ENCODE measurements at places on chromosomes 3 and 15. TPM values are rescaled to one million over a fixed set of nuclear protein-coding genes. Genes with fewer than 3 reads are reported as not detected.
A peak's percentile ranks its signal among the peaks of the same experiment; 100 is the strongest.

- no peak overlapping the region for H3K27ac ChIP-seq
- H3K4me1 ChIP-seq: peaks cover 16% of the 10 kb centered on the region
- DNase-seq: no peak
- H3K27me3 ChIP-seq: peaks cover 9% of the 10 kb centered on the region
These were observed 115.5 kb downstream of the NFKBIZ start for GRCh38 chr3:101964861-101965260.

- H3K4me1 ChIP-seq: peaks cover 74% of the 10 kb centered on the region
- DNase-seq: peak; percentile 30
These were observed 70.3 kb downstream of the CCNL1 start for GRCh38 chr3:157089455-157090221.

DNA sequence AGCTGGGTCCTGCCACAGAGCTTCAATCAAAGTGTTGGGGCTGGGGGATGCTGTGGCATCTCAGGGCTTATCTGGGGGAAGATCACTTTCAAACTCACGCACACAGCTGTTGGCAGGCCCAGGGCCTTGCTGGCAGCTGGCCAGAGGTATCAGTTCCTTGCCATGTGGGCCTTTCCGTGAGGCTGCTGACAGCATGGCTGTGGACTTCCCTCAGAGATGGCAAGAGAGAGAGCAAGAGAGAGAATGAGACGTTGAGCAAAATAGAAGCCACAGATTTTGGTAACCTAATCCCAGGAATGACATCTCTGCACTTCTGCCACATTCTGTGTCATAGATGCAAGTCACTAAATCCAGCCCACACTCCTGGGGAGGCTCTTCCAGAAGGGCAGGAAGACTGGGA lies 91.0 kb downstream of the TPRG1 start:
- H3K4me1 ChIP-seq: no peaks in the 10 kb centered on the region
- no peak overlapping the region for H3K4me3 ChIP-seq
- no peak for DNase-seq

DNA sequence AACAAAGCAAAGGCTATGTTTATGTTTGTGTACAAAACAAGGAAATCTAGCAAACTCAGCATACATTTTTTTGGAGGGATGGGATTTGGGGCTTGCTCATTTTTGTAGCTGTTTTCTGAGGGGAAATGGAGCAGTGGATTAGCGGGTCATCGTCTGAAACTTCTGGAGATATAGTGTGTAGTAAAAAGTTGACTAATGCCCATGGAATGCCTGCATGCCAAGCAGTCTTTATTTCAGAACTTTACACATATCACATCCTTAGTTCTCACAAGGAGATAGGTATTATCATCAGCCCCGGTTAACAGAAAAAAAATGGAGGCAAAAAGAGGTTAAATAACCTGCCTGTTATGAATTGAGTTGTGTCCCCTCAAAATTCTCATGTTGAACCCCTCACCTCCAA lies 47.1 kb downstream of the ATP13A4 start:
- H3K4me3 ChIP-seq: no peak overlapping the region
- DNase-seq: no peak

- H3K4me3 ChIP-seq: no peak overlapping the region
- no peak overlapping the region for H3K27ac ChIP-seq
- no peaks in the 10 kb centered on the region for H3K27me3 ChIP-seq
- no peaks in the 10 kb centered on the region for H3K4me1 ChIP-seq
These were observed 17.7 kb upstream of the NR2F2 start for GRCh38 chr15:96312641-96313335.

DNA sequence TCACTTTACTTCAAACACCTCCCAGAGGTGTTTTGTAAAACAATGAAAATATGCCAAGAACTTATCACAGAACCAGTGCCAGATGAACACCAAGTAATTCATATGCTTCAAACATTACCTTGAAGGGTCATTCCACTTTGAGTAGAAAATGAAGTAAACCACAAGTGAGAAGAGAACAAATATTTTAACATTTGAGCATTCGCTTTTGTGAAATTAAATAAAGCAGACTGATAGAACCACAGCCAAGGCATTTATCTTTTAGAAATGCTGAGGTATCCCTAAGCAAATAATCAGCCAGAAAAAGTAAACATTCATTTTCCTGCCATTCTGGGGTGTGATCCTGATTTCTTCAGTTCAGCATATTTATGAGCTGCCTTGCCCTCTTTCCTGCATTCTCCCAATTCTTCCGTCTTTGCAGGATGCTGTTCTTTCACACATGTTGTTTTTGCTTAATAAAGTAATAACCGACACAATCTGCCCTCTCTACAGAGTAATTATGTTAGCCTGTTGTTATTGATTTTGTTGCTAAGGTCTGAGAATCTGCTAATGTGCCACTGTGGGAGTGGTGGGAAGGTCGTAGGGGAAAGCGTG lies 235.6 kb upstream of the TGFBR2 start:
- H3K36me3 ChIP-seq: peaks cover 8% of the 10 kb centered on the region
- peaks cover 3% of the 10 kb centered on the region for H3K27me3 ChIP-seq
- no peaks in the 10 kb centered on the region for H3K4me1 ChIP-seq
- H3K27ac ChIP-seq: no peak overlapping the region

DNA sequence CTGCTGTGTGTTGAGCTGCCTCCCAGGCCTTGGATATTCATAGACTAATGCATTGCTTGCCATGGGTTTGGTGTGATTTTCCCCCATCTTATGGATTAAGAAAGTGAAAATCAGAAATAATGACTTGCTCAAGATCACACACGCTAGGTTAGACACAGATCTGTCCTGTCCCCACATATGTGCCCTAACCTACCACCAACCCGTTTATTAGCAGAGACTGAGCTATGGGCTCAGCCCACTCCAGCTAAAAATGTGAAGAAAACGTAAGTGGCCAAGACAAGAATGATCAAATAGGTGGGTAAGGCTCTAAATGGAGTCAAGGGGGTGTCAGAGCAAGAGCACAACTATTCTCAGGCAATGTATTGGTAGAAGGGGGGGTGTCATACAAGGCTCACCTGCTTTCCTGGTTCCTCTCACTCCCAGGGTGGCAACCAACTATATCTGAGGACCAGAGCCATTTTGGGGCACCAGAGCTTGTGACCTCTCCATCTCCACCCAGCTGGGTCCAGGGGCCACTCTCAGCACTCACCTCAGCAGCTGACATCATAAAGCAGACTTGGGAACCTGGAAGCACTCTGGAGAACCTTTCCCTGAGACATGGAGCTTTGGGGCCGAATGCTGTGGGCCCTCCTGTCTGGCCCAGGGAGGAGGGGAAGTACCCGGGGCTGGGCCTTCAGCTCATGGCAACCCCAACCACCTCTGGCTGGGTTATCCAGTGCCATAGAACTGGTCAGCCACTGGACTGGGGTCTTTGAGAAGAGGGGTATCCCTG lies 1.4 kb downstream of the HEMK1 start:
- peaks cover 78% of the 10 kb centered on the region for H3K4me1 ChIP-seq
- peak overlapping the region; percentile 98 for H3K4me3 ChIP-seq
- H3K36me3 ChIP-seq: peaks cover 26% of the 10 kb centered on the region

DNA sequence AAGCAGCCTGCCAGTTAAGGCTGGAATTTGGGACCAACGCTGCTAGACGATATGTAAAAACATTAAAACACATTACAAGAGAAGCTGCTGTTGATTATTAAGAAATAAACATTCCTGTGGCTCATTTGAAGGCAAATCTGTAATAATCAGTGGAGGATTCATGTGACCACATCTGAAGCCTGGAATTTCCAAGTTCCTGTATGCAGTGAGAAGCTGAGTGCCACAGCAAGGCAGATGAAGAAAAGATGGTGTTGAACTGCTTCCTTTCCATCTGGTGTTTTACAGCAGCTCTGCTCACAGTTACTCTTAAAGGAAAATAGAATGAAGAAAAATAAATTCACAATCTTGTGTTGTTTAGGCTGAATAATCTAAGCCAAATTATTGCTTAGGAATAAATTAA lies 139.3 kb upstream of the ROBO2 start:
- no peaks in the 10 kb centered on the region for H3K27me3 ChIP-seq
- H3K36me3 ChIP-seq: no peaks in the 10 kb centered on the region
- H3K4me1 ChIP-seq: no peaks in the 10 kb centered on the region
- no peak for DNase-seq
- no peak overlapping the region for H3K27ac ChIP-seq

GRCh38 chr15:101318839-101319238 lies 23.8 kb upstream of the SNRPA1 start:
- DNase-seq: no peak
- no peak overlapping the region for H3K4me3 ChIP-seq
- peaks cover 1% of the 10 kb centered on the region for H3K27me3 ChIP-seq
- peaks cover 16% of the 10 kb centered on the region for H3K4me1 ChIP-seq
- H3K36me3 ChIP-seq: no peaks in the 10 kb centered on the region

DLEC1 gene
- 3.8 TPM for total RNA-seq

Measured in activated CD4-positive, alpha-beta memory T cell treated with anti-CD3 and anti-CD28 coated beads, Interleukin-2, amount 10 ng/mL, durations not matched to agents 7 days and 5 days (primary cell).